ENCODE measurements at places on chromosomes 2 and 18. TPM values are rescaled to one million over a fixed set of nuclear protein-coding genes. Genes with fewer than 3 reads are reported as not detected.

GRCh38 chr2:20617892-20618467 lies 32.9 kb downstream of the HS1BP3 start:
- DNase-seq = peak; percentile 99

Gene TMBIM1
- 163 TPM for total RNA-seq

Gene CSRNP3
- total RNA-seq = not detected

Gene IMPA2
- 2.6 TPM for total RNA-seq

Gene LONRF2
- not detected for total RNA-seq

All from HFFc6 (cell line).